ENCODE measurements at places on chromosomes 11 and 22.
A peak's percentile ranks its signal among the peaks of the same experiment; 100 is the strongest.

- DNase-seq, result no peak
These were observed 7.6 kb downstream of the ATXN10 start for GRCh38 chr22:45678961-45679912.

GRCh38 chr22:21867528-21868266 lies at the start of gene MAPK1:
TSS of gene MAPK1 (minus strand) at chr22:21867645. CDS start at chr22:21867440, 205 bp downstream.
- peak; percentile 95 for DNase-seq

DNA sequence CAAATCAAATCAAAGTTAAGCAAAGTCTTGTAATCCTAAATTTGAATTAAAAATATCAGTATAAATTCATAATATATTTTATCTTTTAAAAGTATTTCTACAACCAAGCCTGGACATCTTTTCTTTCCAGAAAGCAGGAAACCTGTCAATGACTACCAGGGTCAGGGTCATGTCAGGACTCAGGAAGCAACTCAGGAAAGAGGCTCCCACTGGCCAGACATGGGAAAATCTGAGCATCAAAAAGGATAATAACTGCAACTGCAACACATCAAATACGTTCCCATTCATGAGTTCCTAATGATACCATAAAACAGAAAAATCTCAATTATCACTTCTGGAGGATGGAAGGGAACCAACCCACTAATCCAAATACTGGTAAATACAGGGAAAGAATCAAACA lies 76.0 kb upstream of the GALNT18 start:
- no peak for DNase-seq

GRCh38 chr11:117205211-117205818 lies 6.1 kb downstream of the TAGLN start:
- DNase-seq, result no peak

GRCh38 chr11:14554959-14555358 lies 34.8 kb upstream of the PSMA1 start:
- DNase-seq, result peak; percentile 24

DNA sequence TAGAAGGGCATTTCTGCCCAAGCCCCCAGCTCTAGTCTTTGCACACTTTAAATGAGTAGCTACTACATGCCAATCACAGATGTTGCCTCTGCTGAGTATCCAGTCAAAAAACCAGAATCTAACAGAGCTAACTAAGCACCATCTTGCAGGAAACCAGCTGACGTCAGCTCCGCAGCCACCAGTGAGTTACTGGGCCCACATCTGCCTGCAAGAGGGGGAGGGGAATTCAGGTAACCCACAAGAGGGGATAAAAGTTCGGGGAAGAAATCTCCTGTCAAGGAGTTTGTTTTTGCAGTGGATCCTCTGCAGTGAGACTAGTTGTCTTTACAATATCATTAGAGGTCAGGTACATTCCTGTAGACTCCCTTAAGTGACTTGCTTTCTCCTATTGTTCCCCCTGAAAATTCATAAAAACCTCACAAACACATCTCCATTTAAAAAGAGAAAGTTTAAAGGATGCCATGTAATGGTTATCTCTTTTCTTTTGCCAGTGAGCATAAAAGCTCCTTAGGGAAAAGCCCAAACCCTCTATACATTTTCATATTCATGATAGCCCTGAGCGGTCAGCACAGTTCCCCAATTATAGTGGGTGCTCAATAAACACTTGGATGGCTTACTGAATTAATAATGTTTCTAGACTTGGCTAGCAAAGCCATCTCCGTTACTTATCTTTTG lies 9.3 kb downstream of the CD44 start:
- peak; percentile 72 for DNase-seq

GRCh38 chr22:46501701-46502100 lies 35.7 kb downstream of the CELSR1 start:
- no peak for DNase-seq
